ENCODE measurements at places on chromosomes 13 and 19. TPM values are rescaled to one million over a fixed set of nuclear protein-coding genes. Genes with fewer than 3 reads are reported as not detected.
A peak's percentile ranks its signal among the peaks of the same experiment; 100 is the strongest.

DNA sequence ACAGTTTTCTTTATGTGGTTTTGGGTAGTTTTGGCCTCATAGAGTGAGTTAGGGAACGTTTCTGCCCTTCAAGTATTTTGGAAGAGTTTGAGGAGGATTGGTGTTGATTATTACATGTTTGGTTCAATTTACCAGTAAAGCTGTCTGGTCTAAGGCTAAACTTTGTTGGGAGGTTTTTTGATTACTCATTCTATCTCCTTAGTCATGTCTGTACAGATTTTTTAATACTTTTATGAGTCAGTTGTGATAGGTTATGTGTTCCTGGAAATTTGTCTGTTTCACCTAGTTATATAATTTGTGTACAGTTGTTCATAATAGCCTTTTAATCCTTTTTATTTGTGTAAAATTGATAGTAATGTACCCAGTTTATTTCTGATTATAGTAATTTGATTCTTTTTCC, 20.4 kb downstream of the RNF17 start:
- no peaks in the 10 kb centered on the region for H3K4me1 ChIP-seq
- DNase-seq = no peak
- H3K27me3 ChIP-seq = no peaks in the 10 kb centered on the region
- no peak overlapping the region for H3K4me3 ChIP-seq

The IQCN gene
- 2.5 TPM for total RNA-seq

DNA sequence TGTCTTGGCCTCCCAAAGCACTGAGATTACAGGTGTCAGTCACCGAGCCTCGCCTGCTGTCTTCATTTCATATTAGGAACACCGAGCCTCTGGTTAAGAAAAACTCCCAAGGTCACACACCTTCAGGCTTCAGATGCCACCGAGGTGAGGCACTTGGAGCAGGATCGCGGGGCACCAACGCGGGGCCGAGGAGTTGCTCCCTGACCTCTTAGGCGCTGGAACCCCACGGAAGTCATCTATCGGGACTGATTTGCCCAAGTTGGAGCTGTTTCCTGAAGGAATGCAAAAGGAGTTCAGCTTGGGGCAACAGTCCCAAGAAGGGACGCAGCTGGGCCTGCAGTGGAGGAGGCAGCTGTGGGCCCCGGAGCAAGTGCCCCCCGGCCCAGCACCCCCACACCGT, 50.3 kb upstream of the XPO4 start:
- no peak overlapping the region for H3K27ac ChIP-seq
- no peaks in the 10 kb centered on the region for H3K4me1 ChIP-seq
- no peaks in the 10 kb centered on the region for H3K36me3 ChIP-seq
- no peak for DNase-seq

The POU4F1 gene
- total RNA-seq = not detected

DNA sequence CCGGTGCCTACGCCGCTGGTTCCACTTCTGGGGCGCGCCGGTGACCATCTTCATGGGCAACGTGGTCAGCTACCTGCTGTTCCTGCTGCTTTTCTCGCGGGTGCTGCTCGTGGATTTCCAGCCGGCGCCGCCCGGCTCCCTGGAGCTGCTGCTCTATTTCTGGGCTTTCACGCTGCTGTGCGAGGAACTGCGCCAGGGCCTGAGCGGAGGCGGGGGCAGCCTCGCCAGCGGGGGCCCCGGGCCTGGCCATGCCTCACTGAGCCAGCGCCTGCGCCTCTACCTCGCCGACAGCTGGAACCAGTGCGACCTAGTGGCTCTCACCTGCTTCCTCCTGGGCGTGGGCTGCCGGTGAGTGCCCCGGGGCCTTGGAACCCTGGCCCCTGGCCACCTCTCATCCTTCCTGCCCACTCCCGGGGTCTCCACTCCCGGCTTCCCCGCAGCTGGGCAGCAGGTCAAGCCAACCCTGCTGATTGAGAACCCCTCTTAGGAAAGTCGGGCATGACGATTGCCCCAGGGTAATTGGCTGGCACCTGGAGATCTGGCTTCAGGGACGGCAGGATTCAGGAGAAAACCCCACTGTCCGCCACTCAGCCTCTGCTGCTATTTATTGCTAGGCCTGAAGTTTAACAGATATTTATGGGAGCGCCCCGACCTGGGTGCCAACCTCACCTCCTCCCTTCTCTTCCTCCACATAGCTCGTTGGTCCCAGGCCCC, 39.1 kb downstream of the TRPM4 start:
- no peak for DNase-seq
- H3K27me3 ChIP-seq = no peaks in the 10 kb centered on the region
- H3K36me3 ChIP-seq = peaks cover 86% of the 10 kb centered on the region
- H3K4me1 ChIP-seq = peaks cover 10% of the 10 kb centered on the region
- peak overlapping the region; percentile 34 for H3K4me3 ChIP-seq

GRCh38 chr19:14107581-14108461, 9.7 kb downstream of the PRKACA start:
- H3K4me1 ChIP-seq = peaks cover 58% of the 10 kb centered on the region
- H3K36me3 ChIP-seq = peaks cover 43% of the 10 kb centered on the region
- no peak overlapping the region for H3K4me3 ChIP-seq
- H3K27me3 ChIP-seq = no peaks in the 10 kb centered on the region
- H3K27ac ChIP-seq = peak overlapping the region; percentile 85

- H3K4me3 ChIP-seq = no peak overlapping the region
- no peaks in the 10 kb centered on the region for H3K27me3 ChIP-seq
- peaks cover 19% of the 10 kb centered on the region for H3K4me1 ChIP-seq
These were observed 4.3 kb upstream of the ZNF529 start for GRCh38 chr19:36577271-36577996.
